Stomach (tissue), 19 donors: ENCODE measurements at places on chromosomes 12 and 14.

GRCh38 chr14:68894802-68895703 is 84.0 kb downstream of the ACTN1 start:
- no peak for DNase-seq

DNA sequence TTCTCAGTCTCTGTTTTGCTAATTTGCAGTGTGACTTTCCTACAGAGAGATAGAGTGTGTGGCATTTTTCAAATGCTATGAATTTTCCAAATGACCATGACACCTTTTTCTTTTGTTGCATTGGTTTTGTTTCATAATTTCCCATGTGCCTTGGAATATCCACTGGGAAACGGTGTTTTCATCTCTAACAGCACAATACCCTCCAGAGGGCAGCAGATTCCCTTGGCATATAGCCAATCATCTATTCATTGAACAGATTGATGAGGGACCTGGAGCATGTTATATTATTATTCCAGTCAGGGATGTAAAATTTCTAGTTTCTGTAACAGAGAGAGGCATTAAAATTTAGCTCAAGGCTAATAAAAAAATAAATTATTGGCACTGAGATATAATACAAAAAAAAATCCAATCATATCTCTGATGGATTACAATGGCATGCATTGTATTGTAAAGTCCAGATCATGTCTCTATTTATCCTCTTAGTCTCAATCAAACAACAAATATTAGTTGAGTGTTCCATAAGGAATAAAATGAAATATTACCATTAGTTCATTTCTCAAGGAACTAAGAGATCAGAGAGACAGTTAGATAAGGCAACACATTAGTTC is 29.6 kb upstream of the NTN4 start:
- DNase-seq, result peak; percentile 76

DNA sequence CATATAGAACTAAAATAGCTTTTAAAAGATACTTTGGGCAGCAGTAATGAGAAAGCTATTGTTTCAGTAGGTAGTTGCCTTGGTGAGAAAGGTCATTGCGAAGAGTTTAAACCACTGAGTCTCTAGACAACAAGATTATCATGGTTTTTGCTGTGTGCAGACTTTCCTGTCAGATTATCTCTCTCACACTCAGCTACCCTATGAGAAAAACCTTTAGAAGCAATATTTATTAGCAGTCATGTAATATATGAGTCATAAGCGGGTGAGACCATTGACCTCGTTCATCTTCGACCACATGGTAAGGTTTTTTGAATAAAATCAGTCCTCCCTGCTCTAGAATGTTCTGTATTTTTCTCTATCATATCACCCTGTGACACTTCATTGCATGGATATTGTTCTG is 59.9 kb downstream of the GPR65 start:
- DNase-seq, result no peak

DNA sequence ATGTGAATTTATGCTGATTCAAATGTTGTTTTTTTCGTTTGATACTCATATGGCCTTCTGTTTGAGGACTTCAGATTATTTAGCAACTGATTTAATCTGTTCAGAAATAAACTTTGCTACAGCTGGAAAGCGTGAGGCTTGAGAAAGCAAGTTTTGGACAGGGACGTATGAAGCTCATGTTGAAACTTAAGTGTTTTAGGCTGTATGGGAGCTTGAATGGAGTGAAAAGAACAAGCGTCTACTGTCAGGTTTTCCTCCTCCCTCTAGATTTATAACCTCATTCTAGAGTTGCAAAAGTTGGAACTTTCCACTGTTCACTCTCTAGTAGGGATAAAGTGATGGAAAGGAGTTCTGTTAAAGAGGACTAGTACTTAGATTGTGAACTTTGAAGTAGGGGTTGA is 1.0 kb downstream of the PRPF39 start:
- DNase-seq, result peak; percentile 37

DNA sequence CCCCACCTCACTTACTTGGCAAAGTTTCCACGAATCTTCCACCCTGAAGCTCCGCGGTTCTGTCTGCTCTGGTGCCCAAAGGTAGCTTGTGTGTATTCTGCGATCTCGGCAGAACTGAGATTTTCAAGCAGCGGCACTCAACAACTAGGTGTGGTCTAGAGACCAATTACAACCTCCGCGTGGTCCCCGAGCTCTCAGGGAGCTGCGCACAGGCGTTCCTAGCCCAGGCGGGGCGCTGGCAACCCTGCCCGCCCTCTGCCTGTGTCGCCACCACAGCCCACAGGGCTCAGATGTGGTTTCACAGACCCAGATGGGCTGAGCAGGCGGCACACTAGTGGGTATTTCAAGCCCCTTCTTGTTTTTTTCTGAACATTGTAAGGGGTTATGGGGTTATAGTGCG is 1.5 kb upstream of the DIABLO start:
- peak; percentile 50 for DNase-seq
